NCI-H2029 treated with DMSO at 0.1 percent for 48 hours (cell line): ENCODE measurements at places on chromosomes 12 and 14.

GRCh38 chr14:104675447-104675846 is 14.0 kb upstream of the INF2 start:
- DNase-seq: no peak

DNA sequence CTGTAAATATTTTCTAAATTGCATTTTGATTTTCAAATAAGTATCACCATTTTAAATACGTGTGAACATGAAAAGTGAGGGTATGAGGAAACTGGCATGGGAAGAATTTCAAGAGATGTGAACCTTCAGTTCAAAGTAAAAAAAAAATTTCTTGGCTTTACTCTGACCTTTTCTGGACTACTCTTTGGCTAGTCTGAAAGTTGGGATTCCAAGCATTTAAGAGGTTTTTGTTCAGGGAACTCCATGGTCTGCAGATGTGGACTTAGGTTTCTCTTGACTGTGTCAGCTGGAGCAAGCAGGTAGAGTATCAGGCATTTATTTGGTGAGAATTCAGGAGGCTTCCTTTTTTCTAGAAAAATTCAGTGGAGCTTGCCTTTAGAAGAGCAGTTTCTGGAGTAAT is 311.6 kb downstream of the LRIG3 start:
- no peak for DNase-seq

DNA sequence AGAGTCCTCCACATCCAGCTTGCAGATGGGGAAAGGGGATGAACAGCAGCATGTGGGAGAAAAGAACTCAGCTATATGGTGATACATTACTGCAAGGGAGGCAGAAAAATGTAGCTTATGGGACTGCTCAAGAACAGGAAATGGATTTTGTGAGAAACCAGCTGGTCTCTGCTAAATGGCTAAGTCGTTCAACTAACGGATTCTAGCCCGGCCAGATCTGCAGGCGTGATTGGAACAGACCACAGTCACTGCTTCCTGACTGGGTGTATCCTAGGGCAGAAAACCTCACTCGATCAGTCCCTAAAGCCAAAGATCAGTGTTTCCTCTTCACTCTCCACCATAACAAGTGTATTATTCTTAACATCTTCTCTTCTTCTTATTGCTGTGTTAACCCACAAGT is 8.1 kb upstream of the PTGDR start:
- no peak for DNase-seq

DNA sequence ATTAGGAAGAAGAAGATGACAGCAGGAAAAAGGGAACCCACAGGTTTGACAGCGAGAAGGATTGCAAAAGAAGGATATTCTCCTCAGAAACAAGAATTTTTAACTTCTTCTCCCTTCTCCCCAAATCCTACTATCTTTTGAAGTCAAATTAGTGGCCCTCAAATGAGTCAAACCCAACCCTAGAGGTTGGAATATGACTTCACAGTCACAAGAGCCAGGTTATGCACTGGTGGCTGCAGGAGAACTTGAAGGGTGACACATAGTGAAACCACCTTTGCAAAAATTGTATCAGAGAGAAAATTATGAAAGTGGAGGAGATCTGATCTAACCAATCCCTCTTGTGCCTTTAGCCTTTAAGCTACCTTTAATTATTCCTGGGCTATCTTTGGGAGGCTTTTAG is 386.2 kb upstream of the CCDC196 start:
- DNase-seq: no peak

DNA sequence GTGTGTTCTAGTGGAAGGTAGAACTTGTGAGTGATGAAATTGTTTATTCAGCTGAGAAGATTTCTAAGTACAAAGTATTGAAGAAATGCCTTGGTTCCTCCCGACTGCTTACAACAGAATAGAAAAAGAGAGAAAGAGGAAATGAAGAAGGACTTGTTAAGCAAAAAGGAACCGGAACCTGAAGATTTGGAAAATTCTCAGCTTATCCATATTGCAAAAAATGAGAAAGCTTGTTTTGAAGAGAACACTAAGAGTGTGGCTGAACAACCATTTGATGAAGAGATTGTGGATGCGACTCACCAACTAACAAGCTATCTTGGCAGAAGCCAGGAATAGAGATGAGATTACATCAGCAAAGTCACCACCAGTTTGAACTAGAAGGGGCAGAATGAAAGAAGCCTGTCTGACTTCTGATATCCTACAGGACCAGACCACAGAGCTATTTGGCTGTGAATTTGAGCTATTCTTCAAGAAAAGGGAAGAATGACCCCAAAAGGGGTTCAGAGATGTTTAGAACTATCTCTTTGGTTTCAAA is 15.1 kb downstream of the NDUFA9 start:
- no peak for DNase-seq

DNA sequence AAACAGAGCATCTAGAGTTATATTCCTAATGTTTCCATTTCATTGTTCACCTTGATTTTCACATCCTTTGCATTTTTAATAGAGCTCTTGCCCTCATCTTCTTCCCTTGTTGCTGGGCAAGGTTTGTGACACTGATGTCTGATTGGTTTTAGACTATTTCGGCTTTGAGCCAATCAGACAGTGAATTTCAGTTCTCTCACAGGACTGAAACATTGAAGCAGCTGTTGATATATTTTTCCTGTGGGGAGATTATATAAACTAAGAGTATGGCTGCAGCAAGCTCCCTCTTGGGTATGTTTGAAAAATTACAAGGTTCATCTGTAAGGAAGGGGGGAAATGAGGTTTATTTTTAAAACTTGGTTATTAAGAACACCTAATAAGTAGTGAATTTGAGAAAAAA is 51.2 kb downstream of the ATF7IP start:
- no peak for DNase-seq

GRCh38 chr14:68877993-68878575 is 85.2 kb upstream of the ZFP36L1 start:
- DNase-seq: no peak

DNA sequence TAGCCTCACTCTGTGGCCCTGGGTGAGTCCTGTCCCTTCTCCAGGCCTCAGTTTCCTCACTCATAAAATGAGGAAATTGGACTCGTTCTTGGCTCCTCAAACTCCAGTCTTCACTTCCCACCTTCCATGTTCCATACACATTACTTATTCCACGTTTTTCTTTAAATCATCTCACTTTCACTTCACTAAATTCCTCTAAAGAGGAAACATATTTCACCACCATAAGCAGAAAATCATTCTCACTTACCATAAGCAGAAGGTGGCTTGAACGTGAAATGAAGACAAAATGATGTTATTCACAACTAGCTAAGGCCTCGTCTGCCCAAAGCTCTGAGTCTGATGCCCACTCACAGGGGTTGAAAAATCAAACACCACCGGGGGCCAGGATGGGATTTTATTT is 278.3 kb downstream of the ADGRD1 start:
- DNase-seq: no peak

DNA sequence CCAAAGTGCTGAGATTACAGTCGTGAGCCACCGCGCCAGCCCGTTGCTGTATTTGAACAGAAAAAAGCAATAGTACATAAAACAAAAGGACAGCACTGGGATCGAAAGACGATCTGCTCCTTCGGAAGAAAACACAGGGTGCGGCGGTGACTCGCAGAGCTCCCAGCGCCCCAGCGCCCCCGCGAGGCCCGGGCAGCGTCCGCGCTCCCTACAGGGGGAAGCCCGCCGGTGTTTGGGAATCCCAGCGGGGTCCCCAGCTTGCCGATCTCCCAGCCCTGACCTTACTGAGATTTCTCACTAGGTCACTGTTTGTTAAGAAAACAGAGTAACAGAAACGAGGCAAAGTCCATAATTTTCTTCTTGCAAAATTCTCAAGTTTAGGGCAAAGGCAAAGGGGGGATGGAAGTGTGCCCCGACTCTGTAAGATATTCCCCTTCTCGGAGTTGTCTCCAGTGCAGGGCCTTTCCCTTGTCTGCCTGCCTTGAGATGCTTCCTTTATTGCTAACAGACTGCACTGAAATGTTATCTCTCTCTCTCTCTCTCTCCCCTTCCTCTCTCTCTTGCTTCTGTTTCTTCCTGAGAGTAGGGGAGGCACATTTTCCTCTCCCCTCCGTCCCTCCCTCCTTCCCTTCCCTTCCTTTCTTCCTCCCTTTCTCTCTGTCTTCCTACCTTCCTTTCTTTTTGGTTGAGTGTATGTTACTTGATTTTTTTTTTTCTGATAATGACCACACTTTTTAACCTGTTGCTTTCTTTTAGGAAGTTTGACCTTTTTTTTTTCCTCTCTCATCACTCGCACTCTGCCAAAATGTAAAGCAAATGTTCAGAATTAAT is 91.9 kb downstream of the TMEM30B start:
- DNase-seq: no peak

DNA sequence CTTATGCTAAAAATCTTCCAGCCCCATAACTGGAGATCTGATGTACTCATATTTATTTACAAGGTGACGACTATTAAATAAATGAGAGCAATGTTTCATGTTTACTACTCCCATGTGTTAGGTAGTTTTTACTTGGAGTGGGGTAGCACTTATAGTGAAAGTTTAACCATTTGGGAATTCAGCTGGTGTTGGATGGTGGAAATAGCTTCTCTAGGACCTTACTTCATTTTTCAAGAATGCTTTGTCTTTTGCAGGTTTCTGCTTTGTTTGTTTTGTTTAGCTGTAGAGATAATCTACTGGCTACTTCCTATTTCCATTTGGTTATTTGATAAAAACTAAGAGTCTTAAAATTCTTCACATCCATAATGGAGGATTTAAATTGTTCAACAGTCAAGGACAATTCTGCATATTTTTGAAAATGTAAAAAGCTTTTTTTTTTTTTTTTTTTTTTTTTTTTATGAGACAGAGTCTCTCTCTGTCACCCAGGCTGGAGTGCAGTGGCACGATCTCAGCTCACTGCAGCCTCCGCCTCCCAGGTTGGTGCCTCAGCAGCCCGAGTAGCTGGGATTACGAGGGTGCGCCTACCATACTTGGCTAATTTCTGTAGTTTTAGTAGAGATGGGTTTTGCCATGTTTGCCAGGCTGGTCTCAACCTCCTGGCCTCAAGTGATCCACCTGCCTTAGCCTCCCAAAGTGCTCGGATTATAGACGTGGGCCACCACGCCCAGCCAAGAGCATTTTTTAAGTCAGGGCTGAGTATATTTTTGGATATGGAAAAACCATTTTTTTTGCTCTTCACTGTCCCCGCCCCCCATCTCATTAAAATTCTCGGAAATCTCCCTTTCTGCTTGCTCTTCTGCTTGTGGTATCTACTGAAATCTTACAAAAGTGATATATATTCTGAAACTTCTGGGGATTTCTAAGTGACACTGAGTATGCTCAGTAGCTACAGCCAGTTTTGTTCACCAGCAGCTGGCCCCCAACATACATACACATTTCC is 1.4 kb upstream of the ABCD2 start:
- DNase-seq: no peak

GRCh38 chr12:50052964-50053363 is 4.4 kb upstream of the ASIC1 start:
- no peak for DNase-seq

- DNase-seq: no peak
Observed at GRCh38 chr14:93676416-93676958, 111.8 kb downstream of the PRIMA1 start.

DNA sequence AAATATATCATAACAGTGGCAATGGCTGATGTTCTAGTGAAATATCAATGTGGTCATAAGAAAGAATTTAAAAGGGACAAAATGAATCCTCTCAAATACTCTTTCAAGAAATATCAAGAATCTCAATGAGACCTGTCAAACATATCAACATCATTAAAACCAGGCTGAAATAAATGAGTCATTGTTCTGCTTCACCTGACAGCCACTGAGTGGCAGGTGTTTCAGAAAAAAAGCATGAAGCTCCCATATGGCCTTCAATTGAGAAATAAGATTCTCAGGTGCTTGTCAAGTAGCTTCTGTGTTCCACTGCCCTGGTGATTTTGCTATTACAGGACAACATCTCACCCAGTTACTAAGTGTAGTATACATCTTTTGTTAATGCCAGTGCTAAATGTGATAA is 21.5 kb downstream of the ANAPC5 start:
- DNase-seq: no peak

GRCh38 chr12:114913871-114914801 is 230.2 kb upstream of the TBX3 start:
- DNase-seq: no peak

DNA sequence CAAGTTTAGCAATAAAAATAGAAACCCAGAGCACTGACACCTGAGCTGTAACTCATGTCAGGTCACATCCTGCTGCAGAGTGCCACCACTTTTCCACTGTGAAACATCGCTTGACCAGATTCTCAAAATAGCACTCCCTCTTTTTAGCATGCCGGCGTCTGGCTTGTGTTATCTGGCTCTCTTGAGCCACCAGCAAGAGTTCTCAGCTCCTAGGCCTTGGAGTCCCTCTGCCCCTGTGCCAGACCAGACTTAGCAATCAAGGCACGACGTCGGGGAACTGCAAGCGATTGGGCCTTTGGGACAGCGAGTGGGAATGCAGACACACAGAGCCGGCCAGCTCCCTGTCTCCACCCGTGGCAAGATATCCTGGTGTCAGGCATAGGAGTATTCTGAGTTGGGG is 52.5 kb downstream of the SPIC start:
- no peak for DNase-seq

DNA sequence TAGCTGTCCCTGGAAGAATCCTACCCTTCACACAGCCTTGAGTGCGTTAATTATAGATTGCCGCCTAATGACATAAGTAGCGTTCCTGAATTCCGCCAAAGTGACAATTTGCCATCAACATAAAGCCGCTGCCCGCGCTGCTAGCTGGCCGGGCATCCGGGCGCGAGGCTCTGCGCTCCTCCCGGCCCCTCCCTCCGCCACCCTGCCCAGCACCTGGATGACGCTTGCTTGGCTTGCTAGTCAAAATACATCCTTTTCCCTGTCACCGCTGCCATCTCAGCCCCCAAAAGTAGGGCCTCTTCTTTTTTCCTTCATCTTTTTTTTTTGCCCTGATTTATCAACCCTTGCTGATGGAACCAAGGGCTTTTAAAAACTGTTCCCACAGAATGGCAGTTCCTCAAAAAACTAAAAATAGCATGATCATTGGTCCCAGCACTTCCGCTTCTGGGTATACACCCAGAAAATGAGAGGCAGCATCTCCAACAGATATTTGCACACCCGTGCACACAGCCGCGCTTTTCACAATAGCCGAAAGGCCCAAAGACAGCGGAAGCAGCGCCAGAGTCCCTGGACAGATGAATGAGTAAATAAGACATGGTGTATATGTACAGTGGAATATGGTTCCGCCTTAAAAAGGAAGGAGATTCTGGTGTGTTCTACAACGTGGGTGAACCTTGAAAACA is 235.2 kb downstream of the BCL11B start:
- no peak for DNase-seq
